ENCODE measurements at places on chromosomes 2 and 18. TPM values are rescaled to one million over a fixed set of nuclear protein-coding genes. Genes with fewer than 3 reads are reported as not detected.
A peak's percentile ranks its signal among the peaks of the same experiment; 100 is the strongest.

DNA sequence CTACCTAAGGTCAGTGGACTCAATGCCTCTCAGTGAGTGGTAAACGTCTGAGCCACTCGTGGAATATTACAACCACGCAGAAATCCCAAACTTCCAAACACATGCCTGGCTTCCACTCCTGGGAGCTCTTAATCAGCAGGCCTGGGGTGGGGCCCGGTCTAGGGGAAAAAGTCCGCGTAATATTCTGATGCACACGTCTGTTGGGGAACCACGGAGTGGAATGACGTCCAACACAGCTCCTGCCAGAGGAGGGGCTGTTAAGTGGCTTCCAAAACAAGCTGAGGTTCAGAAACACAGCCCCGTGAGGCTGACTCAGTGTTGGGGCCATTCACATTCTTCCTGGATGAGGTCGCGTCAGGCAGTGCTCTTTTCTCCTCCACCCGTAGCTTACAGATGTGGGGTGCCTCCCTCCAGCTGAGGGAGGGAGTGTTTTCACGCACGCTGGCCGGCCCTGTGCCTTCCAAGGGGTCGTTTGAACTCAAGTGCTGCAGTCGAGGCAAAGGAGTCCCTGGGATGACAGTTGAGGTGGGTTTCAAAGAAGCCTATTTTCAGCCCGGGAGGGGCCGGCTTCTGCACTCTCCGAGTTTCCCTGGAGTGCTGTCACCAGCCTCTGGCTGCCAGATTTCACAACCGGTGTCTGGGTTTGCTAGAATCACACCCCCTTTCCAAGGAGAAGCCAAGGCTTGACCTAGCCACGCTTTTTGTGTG lies 73.1 kb downstream of the ACKR3 start:
- DNase-seq: no peak

DNA sequence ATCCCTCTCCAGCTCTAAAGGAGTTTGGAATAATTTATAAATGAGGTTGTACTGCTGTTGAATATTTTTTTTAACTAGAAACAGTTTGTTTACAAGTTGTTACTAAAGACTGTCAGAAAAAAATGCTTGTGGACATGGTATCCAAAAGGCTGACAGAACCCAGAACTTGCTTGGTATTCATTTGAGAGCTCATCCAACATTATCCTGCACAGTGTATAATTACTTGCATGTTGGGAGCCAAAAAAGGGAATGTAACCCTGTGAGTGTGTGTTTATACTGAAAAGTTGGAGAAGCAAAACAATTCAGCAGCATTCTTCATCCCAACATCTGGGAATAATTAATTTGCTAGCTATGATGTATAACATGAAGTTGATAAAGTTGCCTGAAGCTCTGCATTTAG lies 42.1 kb upstream of the EHBP1 start:
- DNase-seq: no peak

- no peak for DNase-seq
Measured at GRCh38 chr18:56021809-56022195, 433.8 kb upstream of the TCF4 start.

- DNase-seq: no peak
Measured at GRCh38 chr2:191641609-191642008, 36.3 kb upstream of the NABP1 start.

DNA sequence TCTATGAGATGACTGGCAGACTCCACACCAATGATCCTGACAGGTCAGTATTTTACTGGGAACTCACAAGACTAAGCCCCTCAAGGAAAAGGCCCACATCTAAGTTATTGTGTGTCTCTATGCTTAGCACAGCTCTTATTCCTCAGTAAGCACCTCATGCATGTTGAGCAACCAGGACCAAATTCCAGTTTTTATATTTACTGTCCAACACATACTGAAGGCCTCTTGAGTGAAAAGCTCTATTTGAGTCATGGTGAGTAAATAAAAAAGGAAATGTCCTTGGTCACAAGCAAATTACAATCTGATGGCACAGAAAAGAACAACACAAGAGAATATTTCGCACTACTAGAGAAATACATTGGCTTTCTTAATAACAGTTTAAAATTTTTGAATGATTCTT lies 87.9 kb upstream of the ETAA1 start:
- no peak for DNase-seq

- DNase-seq: no peak
Measured at GRCh38 chr2:11435036-11435435, 30.9 kb downstream of the E2F6 start.

DNA sequence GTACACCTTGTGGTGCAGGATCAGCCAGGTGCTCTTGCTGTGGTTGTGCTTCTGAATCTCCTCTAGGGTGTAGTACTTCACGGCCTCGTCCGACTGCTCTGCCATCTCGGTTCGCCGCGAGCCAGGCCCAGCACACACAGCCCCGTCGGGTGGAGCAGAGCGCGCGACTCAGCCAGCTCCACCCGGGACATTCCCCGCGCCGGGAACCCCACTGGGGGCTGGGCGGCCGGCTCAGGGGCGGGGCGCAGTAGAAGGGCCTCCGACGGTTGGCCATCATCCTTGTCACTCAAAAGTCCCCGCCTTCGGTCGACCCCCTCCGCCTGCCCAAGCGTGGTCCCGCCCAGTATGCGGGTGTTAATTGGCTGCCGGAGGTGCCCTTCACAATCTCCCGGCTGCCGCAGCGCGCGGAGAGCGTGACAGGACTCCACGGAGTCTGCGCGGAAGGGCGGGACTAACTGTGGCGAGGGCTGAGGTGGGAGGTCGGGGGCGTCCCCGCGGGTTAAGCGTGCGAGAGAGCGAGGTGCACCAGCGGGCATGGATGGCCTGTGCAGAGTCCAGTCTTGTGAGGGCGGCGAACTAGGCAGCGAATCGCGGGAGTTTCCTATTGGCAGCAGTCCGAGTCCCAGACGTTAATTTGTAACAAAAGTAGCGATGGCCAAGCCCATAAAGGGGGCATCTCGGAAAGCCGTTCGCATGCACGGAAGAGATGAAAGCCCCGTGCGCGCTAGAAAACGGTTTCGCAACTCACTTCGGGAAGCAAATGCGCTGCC lies at the start of gene CYB5A:
CYB5A (minus strand) TSS at position 193 of the 770 bp plus-strand sequence; CDS start at position 105, 88 bp downstream.
- DNase-seq: peak; percentile 99

DNA sequence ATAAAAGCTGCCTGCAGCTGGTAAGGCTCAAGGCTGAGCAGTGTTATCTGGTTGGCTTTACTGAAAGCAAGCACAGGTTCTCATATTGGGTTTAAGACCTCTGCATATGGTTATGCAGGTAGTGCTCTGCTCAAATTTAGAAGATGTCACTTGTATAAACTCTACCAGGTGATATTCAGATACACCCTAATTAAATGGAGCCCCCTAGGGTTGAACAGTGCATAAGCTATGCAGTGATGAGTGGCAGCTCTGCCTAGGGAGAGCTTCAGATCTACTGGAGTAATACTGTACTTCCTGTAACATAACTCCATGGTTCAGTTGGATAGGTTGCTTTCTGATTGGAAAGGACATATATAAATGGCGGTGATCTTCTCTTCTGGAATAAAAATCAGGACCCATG lies 222.7 kb downstream of the CYRIA start:
- no peak for DNase-seq

- DNase-seq: no peak
Measured at GRCh38 chr2:30747206-30747605, 60.0 kb downstream of the CAPN13 start.

GRCh38 chr2:127386246-127386645 lies 1.5 kb downstream of the MAP3K2 start:
- no peak for DNase-seq

- DNase-seq: no peak
Measured at GRCh38 chr2:200962811-200963123, 693 bp downstream of the ORC2 start.

- DNase-seq: no peak
Measured at GRCh38 chr2:60857056-60857455, 24.3 kb upstream of the REL start.

DNA sequence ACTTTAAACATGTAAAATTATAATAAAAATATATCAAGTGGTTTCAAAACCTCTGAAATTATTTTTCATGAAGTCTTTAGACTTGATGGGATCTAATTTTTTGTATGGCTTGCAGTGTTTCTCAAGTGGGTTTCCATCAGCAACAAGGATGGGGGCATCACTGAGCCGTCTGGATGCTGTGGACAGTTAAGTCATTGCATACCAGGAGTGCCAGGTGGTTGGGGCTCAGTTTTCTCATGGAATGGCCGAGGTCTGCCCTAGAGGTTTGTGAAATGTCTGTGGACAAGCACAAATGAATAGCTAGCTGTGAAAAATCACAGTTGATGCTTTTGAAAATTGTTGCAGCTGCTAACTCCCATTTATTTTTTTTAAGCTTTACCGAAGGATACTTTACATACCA lies 1.7 kb downstream of the PRELID3A start:
- no peak for DNase-seq

DNA sequence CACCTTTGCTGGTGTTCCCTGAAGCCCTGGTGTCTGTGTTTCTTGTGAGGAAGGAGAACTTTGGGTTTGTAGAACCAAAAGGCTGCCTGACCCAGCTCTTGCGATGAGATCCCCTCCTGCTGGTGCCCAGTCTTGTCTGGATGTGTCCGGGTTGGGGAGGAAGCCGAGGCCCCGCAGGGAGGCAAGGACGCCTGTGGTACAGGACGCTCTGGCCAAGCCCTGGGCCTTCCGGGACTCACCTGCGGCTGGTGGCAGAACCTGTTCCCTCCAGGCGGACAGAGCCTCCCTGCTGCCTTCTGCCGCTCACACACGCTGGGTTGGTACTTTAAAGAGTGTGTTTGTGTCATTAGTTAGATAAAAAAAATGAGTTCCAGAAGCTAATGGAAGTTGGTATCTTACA lies 616.2 kb downstream of the GALR1 start:
- no peak for DNase-seq

- DNase-seq: no peak
Measured at GRCh38 chr2:177885828-177886466, 186.6 kb downstream of the PDE11A start.

GRCh38 chr2:46487667-46488335 lies 8.4 kb downstream of the TMEM247 start:
- no peak for DNase-seq

DNA sequence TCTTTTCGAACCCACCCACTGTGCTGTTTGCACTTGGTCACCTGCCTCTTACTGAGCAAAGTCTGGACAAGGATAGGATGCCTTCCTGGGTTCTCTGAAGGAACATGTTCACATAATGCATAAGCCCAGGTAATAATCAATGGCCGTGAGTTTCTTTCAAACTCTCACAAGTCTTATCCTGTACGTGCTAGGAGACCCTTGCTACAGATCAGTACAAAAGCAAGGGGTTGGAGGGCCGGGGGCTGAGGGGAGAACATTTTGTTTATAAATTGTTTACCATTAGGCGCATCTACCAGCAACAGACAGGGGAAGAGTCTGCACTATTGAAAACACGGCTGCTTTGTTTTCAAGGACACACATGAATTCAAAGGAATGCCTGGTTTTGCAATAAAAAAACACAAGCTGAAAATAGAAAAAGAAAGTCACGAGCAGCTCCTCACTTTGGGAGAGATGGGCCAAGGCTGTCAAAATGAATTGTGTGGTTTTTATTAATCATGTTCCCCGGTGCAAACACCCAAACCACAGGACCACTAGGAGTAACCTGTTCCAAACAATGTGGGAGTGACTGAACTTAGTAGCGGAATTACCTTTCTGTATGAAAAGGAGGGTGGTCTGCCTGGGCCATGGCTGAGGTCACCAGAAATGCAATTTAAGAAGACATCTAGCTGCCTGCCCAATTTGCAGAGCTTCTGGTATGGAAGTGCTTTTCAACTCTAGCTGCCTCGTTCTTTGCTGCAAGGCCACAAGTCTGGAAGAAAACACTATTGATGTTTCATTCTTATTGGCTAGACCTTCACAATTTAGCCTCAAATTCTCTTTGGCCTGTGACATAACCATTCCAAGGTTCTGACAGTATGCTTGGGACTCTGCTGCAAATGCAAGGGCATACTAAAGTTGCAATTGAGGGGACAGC lies 73.5 kb downstream of the CCBE1 start:
- DNase-seq: no peak

DNA sequence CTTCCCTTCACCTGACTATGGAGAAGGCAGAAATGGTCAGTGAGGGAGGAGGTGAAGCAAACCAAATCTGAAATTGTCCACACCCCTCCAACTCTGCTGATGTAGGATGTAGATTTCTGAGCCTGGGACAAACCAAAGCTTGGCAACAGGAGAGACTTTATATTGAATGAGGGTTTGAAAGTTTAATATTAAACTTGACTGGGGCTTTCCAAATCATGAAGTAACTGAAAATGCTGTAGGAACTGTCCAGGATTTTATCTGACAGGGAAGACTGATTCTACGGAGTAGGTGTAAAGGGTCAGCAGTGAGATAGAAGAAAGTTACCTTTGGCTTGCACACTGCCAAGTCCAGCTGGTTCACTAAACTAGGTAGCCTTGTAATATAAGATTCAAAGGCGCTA lies 194.5 kb downstream of the TDRD15 start:
- no peak for DNase-seq

- no peak for DNase-seq
Measured at GRCh38 chr2:180513389-180513788, 467.0 kb upstream of the UBE2E3 start.

GRCh38 chr2:626491-627339 lies 50.5 kb downstream of the TMEM18 start:
- DNase-seq: no peak

DNA sequence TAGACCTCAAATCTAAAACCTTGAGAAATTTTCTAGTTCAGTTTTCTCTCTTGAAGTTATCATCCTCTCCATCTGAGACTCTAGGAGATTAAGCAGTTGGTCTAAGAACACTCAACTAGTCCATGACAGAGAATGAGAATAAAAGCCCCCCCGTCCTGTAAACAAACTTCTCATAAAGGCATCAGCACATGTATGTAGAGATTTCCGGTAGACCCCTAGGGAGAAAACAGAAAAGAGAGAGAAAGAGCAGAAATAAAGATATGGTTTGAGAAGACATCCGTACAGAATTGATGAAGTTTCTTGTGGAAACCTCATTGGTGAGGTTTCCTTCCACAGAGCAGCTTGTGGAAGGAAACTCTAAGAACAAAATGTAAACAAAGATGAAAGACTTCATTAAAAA lies 3.2 kb upstream of the GPR155 start:
- DNase-seq: no peak

DNA sequence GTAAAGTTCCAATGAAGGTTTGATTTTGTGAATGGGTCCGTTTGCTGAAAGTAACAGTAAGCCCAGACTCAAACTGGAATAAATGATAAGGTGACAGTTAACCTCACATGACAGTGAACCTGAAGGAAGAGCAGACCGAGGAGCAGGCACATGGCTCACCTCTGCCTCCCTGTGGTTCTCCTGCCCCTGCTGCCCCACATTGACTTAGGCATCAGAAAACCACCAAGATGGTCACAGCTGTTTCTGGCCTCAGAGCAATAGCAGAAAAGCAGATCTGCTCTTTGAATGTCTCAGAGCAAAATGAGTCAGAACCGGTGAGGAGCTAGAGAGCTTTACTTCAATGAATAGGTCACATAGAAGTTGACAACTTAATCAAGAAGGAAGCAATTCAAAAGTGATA lies 487.6 kb downstream of the METTL4 start:
- no peak for DNase-seq

The DYNAP gene
- total RNA-seq: not detected

The IL1RL2 gene
- not detected for total RNA-seq

The CTLA4 gene
- not detected for total RNA-seq

The SPR gene
- total RNA-seq: 1.7 TPM

The FECH gene
- total RNA-seq: 16.5 TPM

The PRSS56 gene
- total RNA-seq: not detected

The AKAIN1 gene
- 14.1 TPM for total RNA-seq
